Stimulated activated naive CD4-positive, alpha-beta T cell (primary cell): ENCODE measurements at places on chromosomes 1 and 21.

DNA sequence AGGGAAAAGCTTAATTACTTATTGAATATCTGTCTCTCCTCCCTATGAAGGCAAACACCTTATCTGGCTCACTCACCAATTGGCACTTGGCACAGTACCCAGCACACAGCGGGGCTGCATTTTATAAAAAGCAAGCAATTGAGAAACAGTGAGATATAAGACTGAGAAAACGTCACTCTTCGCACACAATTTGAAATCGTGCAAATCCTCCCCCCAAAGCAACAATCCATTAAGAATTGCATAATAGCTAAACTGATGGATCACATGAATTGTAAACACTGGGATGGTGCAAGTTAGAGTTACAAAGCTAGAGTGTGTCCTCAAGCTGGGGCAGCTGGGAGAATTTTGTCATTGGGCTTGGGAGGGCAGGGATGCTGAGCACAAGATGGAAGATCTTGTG is 27.1 kb downstream of the PRDX6 start:
- DNase-seq = no peak

DNA sequence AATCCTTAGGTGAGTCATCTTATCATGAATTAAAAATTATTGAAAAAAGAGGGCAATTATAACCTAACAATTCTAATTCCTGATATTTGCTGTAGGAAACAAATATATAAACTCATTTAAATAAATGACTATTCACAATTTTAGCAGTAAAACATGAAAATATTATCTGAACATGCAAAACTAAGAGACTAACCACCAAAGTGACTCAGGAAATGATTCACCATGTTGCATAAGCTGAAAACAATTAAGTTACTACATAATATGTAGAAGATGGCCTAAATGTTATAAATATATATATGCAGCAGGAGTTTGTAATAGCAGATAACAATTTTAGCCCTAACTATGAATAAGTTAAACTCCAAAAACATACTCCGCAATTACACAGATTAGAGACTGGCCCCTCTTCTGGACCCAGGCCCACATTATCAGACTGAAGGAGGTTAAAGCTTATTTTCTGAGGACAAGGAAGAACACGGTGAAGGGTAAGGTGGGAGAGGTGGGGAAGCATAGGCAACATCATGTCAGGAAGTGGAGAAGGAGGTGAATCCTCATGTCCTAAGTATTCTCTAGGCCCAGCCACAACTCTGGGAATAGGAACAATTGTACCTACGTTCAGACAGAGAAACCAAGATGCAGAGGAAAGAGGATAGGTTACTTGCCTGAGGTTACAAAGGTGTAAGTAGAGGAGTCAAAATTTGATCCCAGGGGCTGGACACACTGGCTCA is 15.6 kb upstream of the AIM2 start:
- no peak for DNase-seq

- DNase-seq = no peak
Observed at GRCh38 chr1:22186311-22186710, 43.4 kb upstream of the WNT4 start.

- no peak for DNase-seq
Observed at GRCh38 chr1:114718661-114719423, 2.3 kb upstream of the NRAS start.
